ENCODE measurements at places on chromosomes 3 and 15.
A peak's percentile ranks its signal among the peaks of the same experiment; 100 is the strongest.

DNA sequence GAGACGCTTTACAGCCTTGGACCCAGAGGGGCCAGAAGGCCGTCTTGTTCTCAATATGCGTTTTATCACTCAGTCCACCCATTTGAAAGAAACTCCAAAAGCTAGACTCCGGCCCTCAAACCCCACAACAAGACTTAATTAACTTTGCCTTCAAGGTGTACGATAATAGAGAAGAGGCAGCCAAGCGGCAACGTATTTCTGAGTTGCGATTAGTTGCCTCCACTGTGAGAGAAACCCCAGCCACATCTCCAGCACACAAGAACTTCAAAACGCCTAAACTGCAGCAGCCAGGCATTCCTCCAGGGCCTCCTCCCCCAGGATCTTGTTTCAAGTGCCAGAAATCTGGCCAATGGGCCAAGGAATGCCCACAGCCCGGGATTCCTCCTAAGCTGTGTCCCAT, 17.4 kb upstream of the INO80 start:
- no peak for DNase-seq

DNA sequence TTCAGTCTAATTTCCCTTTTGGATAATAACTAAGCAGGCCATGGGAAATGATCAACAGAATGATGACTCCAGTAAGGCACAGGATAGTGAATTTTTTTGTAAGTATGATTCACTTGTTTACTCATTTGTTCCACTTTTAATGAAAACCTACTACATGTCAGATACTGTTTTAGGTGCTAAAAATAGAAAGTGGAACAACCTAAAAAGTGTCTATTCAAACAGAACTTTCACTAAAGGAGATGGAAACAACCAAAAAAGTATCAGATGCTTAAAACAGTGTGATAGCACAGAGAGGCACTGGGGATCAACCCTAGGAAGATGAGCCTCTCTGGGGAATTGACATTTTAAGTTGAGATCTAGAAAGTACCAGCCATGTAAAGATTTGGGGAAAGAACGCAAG, 11.1 kb downstream of the RYK start:
- DNase-seq, result no peak

DNA sequence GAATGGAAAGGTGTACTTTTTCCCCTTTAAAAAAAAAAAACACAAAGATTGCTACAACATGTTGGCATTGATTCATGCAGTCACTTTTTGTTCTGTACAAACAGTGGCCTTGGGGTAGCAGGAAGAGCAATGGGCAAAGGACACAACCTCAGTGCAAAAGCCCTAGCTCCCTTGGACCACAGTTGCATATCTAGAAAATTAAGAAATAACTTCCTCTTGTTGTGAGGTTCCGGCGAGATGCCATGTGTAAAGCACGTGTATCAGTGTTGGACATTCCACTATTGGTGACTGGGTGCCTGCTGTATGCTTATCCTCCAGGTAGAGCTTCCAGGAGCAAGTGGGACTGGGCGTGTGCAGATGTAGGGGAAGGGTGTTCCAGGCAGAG, 164.5 kb downstream of the THSD4 start:
- no peak for DNase-seq

GRCh38 chr3:125357032-125357658, 18.0 kb downstream of the ZNF148 start:
- DNase-seq, result peak; percentile 66

DNA sequence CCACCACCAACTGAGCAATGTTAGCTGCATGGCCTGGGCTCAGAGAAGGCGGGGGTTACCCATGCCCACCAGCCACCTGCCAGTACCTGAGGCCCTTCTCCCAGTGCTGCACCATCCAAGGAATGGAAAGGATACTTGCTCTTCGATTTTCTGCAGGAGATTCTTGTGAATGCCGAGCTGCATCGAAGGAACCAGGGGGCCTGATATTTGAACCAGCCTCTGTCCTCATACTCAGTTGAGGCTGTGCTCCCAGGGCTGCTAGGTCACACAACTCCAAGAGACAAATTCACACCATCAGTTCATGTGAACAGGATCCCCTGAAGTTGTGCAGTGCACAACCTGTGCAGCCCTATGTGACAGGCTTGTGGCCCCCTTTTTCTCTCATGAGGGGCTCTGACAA, 18.0 kb downstream of the PLA2G4F start:
- DNase-seq, result peak; percentile 3

GRCh38 chr3:186218421-186218820, 109.5 kb upstream of the ETV5 start:
- no peak for DNase-seq

DNA sequence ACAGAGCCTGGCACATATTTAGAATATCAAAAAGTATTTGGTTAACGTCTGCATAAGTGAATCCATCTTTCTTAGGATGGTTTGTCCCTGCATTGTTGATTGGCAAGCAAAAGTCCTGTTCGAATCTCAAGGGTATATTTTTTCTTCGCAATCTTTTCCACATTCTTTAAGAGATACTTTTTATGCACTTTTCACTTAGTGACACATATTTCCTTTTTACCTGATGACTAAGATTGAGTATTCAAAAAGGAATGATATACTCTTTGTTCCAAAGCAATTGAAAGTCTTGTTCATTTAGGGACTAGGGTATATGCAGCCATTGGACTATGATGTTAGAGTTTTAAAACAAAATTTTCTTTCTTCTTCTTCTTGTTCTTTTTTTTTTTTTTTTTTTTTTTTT, 349.9 kb downstream of the NLGN1 start:
- no peak for DNase-seq

- DNase-seq, result no peak
These were observed 2.0 kb downstream of the PDIA5 start for GRCh38 chr3:123068601-123069381.

DNA sequence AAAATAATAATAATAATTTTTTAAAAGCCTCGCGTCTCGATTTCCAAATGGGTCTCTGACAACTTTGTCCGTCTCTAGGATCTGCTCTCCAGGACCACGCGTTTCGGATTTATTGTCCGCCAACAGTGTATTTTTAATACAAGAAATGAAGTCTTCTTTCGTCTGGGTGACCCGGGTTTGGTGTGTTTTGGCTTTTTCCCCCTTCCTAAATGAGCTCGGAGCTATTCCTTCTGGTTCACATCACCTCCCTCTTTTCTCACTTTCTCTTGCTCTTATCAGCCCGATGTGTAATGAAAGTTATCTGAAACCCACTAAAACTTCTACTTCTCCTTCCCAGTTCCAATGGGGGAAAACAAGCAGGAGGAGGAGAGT, 516.7 kb downstream of the MECOM start:
- no peak for DNase-seq

Measured in activated T-cell treated with anti-CD3 and anti-CD28 coated beads, Interleukin-2, amount 50 U/mL, for 1 hour (primary cell).